ENCODE measurements at places on chromosomes 6 and 20.

- no peak for DNase-seq
Measured at GRCh38 chr20:47684306-47685080, 100.8 kb downstream of the SULF2 start.

DNA sequence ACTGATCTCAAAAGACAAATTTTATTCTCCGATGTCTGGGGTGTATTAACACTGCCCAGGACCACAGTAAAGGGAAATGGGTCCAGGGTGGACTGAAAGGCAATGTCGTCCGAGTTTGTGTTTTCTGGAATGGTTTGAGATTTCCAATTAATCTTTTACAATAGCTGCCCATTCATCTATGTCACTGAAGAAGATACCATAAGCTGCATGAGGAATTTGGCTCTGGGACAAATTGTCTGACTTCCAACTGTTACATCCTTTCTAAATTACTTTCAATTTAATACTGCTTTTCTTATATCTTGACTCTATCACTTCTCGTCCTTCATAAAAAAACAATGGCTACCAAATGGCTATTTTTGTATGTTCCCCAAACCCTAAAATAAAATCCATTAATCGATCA lies 130.7 kb upstream of the KCNK16 start:
- no peak for DNase-seq

DNA sequence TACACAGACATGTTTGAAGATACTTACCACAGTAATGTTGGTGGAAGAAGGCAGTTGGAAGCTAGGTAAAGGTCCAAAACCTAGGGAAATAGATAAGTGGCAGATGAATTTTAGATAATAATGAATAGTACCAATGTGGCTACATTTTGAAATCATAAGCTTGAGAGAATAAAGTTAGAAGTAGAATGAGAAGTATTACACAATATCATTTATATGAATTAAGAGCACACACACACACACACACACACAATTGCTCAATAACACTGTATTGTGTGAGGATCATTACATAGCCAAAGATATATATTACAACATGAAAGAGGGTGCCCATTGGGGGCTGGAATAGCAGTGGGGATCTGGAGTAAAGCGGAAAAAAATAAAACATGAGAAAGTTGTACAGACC lies 149.0 kb upstream of the EYA4 start:
- no peak for DNase-seq

- DNase-seq: no peak
Measured at GRCh38 chr20:45921337-45922189, 9.6 kb upstream of the PLTP start.

DNA sequence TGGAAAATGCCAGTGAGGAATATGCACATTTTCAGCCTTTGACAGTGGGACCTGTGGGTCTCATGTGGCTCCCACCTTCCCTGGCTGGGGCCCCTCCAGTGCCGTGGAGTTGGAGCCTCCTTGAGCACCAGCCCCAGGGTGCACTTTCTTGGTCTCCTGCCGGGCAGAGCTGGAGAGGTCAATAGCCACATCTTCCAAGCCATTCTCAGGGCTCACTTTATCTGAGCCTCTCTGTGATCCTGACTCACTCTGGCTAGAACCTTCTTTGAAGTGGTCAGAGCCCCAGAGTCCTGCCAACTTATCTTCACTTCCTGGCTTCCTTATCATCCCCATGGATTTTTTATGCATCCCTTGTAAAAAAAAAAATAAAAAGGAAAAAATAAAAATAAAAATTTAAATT lies 5.7 kb downstream of the VSX1 start:
- DNase-seq: no peak

- DNase-seq: no peak
Measured at GRCh38 chr20:1935696-1936366, 40.6 kb downstream of the SIRPA start.

DNA sequence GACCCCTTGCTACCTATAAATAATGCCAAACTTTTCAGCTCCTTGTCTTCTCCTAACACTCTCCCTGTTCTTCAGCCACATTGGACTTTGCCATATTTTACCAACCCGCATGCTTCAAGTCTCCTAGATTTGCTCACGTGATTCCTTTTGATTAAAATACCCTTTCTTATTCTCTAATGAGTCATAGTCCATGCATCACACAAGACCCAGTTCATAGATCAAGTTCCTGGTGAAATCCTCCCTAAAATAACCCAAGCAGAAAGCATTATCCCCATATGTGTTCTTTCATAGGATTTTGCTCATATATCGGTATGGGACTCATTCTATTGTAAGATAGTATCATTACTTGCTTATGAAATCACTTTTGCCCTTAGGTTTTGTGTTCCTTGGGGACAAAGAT lies 108.9 kb upstream of the STXBP5 start:
- no peak for DNase-seq

GRCh38 chr6:44339301-44339700 lies 3.1 kb upstream of the SPATS1 start:
- no peak for DNase-seq

DNA sequence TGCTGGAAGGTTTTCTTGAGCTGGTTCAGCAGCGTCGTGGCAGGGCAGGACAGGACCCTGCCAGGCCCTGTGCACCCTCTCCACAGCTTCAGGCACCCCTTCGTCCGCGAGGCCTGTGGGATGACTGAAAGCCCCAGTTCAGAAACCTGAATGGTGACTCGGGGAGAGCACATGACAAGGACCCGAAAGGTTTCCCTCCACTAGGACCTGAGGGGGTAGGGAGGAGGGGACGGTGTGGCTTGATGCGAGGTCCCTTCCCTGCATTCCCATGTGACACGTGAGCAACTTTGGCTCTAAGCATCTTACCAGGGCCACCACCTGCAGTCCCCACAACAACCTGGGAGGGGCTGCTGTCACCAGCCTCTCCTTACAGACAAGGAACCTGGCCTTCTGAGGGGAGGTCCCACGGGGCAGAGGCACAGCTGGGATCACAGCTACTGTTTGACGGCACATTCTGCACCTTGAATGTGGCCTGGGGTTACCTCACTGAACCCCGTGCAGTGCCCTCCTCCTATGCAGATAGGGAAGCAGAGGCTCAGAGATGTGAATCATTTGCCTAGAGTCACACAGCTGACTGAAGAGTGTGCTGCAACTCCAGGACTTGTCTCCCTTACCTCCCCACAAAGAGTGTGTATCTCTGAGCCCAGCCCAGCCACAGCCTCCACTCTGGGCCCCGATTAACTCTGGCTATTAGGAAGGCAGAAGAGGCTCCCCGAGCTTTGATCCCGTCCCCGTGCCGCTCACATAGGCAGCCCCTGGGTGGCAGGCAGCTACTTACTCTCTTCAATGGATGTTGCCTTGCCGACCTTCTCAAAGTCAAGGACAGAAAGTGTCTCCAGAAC lies 84.6 kb downstream of the PTPN1 start:
- DNase-seq: peak; percentile 52

GRCh38 chr6:94494500-94494899 lies 1075.1 kb upstream of the EPHA7 start:
- DNase-seq: no peak

GRCh38 chr6:53236241-53236640 lies 87.6 kb upstream of the GCM1 start:
- DNase-seq: no peak

GRCh38 chr6:92723390-92723931 lies 695.9 kb downstream of the EPHA7 start:
- DNase-seq: no peak

DNA sequence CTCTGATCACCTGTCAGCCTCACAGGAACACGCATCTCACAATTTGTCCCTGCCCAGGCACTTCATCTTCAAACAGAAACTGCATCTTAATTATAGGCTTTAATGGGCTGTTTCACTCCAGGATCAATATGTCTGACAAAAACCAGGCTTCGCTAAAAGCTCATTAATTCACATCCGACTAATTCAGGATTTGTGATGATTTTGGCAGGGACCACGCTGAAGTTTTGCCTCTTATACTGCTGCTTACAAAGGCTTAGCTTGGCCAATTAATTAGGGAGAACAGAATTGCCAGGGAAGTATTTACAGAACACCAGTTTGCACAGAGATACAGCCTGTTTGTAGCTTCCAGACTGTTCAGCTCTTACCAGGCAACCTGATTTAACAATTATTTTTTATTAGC lies 541.0 kb upstream of the SPTLC3 start:
- DNase-seq: no peak

DNA sequence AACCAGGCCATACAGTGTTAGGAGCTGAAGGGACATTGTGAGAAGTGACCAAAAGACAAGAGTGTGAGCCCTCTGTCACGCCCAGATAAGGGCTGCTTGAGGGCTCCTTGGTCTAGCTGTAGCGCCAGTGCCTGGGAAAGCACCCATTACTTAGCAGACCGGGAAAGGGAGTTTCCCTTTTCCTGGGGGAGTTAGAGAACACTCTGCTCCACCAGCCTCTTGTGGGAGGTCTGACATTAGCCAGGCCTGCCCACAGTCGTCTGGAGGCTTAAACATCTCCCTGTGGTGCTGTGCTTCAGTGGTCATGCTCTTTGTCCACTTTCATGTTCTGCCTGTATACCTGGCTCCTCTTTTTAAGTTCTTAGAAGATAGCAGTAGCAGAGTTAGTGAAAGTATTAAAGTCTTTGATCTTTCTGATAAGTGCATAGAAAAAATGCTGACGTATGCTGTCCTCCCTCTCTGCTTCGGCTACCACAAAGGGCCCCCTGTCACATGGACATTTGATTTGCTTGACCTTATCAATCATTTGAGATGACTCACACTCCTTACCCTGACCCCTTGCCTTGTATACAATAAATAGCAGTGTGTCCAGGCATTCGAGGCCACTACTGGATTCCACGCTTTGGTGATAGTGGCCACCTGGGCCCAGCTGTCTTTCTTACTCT lies 201.5 kb upstream of the ECI2 start:
- no peak for DNase-seq
